ENCODE measurements at places on chromosomes 6 and 20.

- DNase-seq, result no peak
These were observed 18.1 kb upstream of the NOL4L start for GRCh38 chr20:32603046-32603726.

- DNase-seq, result peak; percentile 12
These were observed 376.6 kb downstream of the DHX35 start for GRCh38 chr20:39338469-39339376.

GRCh38 chr6:142833054-142833453 is 111.9 kb downstream of the HIVEP2 start:
- peak; percentile 93 for DNase-seq

GRCh38 chr6:31586008-31586407 is at the start of gene LST1:
Gene LST1 (plus strand): TSS chr6:31586277. CDS start chr6:31587300, 1,023 bp downstream.
- no peak for DNase-seq

DNA sequence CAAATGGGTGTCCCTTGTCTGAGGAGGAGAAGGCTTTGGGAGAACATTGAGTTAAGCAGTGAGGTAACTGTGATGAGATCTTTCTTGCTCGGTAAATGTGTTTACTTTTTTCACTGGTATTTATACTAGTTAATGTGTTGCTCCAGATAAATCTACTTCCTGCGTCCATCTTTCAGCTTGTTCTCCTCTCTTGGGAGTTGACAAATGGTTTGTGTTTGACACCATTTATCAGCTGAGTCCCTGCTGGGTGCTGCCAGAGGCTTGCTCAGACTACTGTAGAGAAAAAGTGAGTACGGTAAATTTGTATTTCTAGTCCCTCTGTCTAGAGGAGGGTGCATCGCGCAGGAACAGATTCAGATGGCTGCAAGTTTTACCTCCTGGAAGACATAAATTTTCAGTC is 8.3 kb upstream of the PRDM1 start:
- DNase-seq, result no peak

- peak; percentile 13 for DNase-seq
These were observed 204.5 kb downstream of the KIF16B start for GRCh38 chr20:16368645-16369292.

- peak; percentile 58 for DNase-seq
These were observed at the start of gene STK35 for GRCh38 chr20:2101057-2101864. Gene STK35 (plus strand): TSS chr20:2101827. CDS start chr20:2101882, 55 bp downstream.

- no peak for DNase-seq
These were observed 88.1 kb upstream of the IFNGR1 start for GRCh38 chr6:137307163-137307854.

DNA sequence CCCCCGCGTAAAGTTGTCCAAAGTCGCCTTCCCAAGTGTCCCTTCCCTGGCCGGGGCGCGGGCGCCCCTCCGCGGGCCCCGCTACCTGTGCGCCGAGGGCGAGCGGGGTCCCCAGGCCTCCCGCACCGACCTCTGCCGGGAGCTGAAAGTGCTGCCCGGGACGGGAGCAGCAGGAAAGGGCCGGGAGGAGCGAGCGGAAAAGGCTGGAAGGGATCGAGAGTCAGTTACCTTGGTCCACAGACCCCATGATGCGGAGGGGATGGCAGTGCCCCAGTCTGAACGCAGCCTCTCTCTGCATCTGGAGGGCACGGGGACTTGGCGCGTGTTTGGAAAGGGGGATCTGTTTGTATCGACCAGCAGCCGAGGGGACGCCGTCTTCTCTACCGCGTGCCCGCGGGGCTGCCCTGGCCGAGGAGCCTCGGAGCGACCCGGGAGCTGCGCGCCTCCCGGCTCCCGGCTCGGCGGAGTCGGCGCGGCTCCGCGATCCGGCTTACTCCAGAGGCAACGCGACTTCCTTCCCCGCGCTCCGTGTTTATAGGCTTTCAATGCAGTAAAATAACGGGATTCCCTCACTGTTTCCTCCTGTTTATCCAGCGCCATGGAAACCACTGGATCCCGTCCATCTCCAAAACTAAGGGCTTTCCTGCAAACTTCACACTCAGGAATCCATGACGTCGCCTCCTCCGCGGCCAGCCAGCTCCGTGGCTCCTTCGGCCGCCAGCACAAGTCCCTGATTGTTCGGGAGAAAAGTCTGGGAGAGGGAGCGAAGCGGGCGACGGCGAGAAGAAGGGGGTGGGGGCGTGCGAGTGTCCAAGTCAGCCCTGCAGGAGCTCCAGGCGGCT is 20.0 kb upstream of the NFATC2 start:
- peak; percentile 94 for DNase-seq

DNA sequence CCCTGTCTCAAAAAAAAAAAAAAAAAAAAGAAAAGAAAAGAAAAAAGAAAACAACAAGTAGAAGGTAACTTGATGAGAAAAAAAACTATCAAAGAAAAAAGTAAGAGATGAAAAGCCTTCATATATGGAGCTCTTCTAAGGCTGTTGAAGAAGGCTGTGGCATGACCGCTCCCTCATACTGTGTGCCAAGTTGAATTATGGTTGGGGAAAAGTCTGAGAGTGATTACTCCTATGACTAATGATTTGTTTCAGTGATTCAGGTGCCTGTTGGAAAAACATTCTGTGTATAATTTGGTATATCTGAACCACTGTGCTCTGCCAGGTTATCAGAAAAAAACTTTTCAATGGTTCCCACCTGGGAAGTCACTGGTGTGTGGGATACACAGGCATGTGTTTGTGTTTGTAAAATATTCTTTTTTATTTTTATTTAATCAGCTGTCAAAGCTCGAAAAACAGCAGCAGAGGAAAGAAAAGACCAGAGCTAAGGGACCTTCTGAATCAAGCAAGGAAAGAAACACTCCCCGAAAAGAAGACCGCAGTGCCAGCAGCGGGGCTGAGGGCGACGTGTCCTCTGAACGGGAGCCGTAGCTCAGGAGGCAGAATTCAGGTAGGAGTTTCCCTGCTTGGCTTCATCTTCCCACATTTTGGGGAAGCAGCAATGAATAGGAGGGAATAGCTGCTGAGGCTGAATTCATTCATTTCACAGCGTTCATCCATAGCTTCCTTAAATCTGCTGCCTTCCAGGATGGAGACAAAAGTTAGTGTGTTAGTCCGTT is 69.7 kb upstream of the SCP2D1 start:
- DNase-seq, result no peak

GRCh38 chr6:5138995-5139827 is 54.1 kb downstream of the PPP1R3G start:
- DNase-seq, result no peak

DNA sequence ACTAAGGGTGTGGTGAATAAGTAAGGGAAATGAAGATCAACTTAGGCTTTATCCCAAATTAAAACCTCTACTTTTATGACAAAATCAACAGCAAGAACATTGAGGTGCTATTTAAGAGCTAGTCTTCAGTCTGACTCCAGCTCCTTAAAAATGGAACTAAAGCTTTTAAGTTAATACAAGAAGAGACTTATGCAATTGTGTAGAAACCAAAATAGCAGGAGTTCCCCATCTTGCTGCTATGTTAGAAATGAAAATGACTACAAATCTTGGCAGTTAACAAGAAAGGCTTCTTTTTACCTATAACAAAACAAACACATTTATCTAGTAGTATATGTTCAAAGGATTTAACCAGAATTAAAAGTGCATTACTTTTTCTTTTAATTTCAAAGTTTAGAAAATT is 25.7 kb downstream of the HMGN3 start:
- DNase-seq, result no peak

- DNase-seq, result no peak
These were observed 6.0 kb downstream of the SDC4 start for GRCh38 chr20:45341939-45342854.
